ENCODE measurements at places on chromosomes 11 and 22. TPM values are rescaled to one million over a fixed set of nuclear protein-coding genes. Genes with fewer than 3 reads are reported as not detected.

RNF215 gene
- polyA plus RNA-seq = 22.2 TPM

- DNase-seq = no peak
Observed at GRCh38 chr11:116492600-116492999, 280.2 kb downstream of the BUD13 start.

BDNF gene
- polyA plus RNA-seq = 1.5 TPM

FOLR2 gene
- 8.7 TPM for polyA plus RNA-seq

SMC1B gene
- 0.23 TPM for polyA plus RNA-seq

- no peak for DNase-seq
Observed at GRCh38 chr22:18067121-18067520, 10.7 kb upstream of the PEX26 start.

ADM gene
- 6.4 TPM for polyA plus RNA-seq

- DNase-seq = no peak
Observed at GRCh38 chr22:22786301-22787115, 101.1 kb upstream of the IGLL5 start.

DNA sequence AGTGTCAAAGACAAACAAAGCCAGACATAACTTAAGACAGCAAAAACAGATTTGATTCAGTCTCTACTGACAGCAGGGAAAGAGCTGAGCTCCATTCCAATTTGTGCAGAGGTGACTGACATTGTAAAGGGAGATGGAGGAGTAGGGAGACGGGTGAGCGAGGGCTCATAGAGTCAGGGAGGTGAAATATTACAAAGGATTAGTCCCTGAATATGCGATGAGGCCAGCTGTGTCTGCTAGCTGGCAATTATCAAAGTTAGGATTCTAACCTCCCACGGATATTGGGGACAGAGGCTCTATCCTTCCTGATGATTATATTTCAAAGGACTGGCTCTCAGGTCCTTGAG lies 8.3 kb downstream of the PLAAT2 start:
- DNase-seq = no peak

DNA sequence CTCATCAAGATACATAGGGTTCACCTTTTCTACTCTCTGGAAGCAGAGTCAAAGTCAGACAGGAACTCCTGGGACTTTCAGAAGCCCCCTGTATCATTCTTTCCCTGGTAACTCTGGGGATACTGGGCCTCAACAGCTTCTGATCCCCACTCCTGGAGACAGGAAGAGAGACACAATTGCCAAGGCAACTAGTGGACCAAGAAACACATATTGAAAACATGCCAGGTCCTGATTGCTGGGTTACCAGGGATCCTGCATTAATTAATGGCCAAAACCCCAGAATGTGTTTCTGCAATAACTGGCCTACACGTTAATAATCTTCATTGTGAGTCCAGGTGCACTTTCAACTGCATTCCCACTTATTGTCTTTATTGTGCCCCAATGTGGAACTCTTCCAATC lies 260.8 kb upstream of the POU2AF2 start:
- no peak for DNase-seq

- DNase-seq = no peak
Observed at GRCh38 chr11:78802058-78802761, 227.5 kb upstream of the NARS2 start.

DNA sequence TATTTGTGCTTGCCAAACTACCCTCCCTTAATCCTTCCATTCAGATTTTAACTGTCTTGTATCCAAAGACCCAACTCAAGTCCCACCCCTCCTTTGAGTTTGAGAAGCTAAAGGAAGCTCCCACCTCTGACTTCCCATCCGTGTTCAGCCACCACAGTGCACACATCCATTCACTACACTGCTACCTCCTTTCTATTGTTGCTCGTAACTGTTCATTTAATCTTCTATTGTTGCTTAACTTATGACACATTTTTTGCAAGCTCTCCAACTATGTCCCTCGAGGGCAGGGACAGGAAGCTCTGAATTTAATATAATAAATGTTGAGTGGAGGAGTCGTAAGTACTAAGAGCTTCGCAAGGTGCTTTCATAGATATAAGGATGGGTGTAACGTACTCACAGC lies 10.4 kb downstream of the LARGE1 start:
- no peak for DNase-seq

MMP11 gene
- polyA plus RNA-seq = 13.3 TPM

LRRC32 gene
- polyA plus RNA-seq = 48.8 TPM

AGBL2 gene
- polyA plus RNA-seq = 10.7 TPM

- DNase-seq = no peak
Observed at GRCh38 chr11:72039856-72040401, 40.4 kb downstream of the NUMA1 start.

OR52I2 gene
- polyA plus RNA-seq = 0.03 TPM

- no peak for DNase-seq
Observed at GRCh38 chr22:28771195-28771791, 1.2 kb upstream of the CCDC117 start.

DNA sequence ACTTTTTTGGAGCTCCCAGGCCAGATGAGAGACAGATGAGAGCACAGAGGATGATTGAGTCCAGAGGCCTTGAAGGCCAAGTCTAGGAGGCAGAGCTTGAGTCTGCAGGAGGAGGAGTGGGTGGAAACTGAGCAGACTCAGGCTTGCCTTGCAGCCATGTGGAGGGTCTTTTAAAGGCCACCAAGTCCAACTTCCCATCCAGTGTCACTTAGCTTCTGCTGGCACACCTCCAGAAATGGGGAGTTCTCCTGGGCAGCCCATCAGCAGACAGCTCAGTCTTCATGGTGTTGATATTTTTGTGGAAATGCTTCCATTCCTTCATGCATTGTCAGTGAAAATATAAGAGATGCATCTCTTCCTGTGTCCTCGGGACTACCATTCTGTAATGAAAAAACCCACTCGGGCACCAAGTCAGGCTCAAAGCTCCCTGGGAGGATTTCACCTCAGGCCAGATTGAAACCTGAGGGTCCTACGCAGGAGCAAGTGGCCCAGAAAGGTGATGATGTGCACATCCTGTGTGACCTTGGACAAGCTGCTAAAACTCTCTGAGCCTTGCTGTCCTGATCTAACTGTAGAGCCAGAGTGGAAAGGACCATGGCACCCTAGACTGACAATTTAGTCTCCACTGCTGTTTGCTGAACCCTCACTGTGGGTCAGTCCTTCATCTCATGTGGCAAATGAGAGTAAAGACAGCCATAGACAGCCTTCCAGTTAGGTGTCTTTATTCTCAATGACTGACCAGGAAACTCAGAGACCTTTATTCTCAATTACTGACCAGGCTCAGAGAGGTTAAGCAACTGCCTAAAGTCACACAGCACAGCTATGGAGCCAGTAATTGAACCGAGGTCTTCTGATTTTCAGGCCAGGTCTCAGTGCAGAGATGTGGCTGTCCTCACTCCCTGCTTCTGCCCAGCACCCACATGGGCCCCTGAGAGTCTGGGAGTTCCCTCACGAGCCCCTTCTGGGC lies 2.9 kb upstream of the LRRC32 start:
- DNase-seq = no peak

DNA sequence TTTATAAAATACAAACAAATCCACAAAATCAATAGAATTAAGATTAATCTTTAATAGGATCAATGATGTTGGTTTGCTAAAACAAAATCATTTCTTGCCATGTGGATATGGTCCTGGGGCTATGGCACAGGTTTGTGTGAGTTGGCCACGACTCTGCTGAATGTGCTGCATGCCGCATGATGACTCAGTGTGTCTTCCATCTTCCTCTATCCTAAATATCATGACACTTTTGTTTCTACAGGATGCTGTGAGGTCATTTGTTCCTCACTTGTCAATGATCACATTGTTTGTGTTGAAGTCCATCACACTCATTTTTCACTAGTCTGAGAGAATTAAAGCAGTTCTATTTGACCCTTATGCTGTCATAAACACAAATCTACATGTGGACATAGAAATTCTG lies 167.2 kb upstream of the ZBED5 start:
- no peak for DNase-seq

OR52A1 gene
- 0.02 TPM for polyA plus RNA-seq

DNA sequence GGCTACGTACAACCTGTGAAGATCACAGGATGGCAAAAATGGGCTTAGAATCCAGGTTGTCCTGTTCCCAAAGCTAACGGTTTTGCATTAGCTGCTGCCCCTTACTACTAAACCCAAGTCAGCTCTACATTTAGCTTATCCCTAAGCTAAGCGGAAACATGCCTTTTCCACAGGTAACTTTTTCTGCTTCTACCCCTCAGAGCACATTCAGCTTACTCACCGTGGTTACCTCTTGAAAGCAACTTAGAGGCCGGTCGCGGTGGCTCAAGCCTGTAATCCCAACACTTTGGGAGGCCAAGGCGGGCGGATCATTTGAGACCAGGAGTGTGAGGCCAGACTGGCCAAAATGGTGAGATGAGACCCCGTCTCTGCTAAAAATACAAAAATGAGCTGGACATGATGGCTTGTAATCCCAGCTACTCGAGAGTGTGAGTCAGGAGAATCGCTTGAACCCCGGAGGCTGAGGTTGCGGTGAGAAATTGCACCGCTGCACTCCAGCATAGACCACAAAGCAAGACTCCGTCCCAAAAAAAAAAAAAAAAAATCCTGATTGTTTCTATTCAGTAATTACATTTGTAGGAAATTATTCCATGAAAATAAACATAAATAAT lies 790 bp upstream of the TMEM41B start:
- DNase-seq = no peak

DNA sequence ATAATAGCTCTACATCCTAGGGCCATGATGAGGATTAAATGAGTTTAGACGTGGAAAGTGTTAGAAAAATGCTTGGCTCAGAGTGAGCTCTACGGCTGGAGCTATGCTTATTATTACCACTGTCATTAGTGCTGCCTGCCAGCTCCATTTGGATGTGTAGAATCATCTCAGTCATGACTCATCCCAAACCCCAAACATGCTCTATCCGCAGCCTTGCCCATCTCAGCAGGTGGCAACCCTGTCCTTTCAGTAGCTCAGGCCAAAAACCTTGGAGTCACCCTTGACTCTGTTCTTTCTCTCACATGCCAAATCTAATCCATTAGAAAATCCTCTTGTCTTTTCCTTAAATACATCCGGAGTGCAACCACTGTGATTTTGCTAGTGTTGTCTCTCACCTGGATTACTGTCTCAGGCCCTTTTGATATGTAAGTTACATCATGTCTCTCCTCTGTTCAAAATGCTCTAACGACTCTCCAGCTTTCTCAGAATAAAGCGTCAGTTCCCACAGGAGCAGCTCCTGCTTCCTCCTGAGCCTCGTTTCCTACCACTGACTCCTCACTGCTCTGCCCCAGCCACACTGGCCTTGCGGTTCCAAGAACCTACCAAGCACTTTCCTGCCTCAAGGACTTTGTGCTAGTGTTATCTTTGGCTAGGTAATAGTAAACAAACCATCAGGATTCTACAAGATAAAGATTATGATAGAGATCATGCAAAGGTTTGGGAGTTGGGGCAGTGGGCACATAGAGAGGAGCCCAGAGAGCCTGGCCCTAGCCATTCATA lies 10.5 kb upstream of the CHRM1 start:
- DNase-seq = no peak

- DNase-seq = no peak
Observed at GRCh38 chr11:65553301-65554001, 4.7 kb downstream of the LTBP3 start.

- no peak for DNase-seq
Observed at GRCh38 chr11:65478388-65479183, 20.3 kb upstream of the MALAT1 start.

NLRP14 gene
- polyA plus RNA-seq = 0.83 TPM

MMP20 gene
- not detected for polyA plus RNA-seq

GRCh38 chr22:43996170-43996980 lies 27.7 kb upstream of the PARVB start:
- peak; percentile 41 for DNase-seq

CARD18 gene
- not detected for polyA plus RNA-seq

GRCh38 chr22:40404251-40405177 lies 34.1 kb downstream of the SGSM3 start:
- DNase-seq = no peak

C11orf54 gene
- 142 TPM for polyA plus RNA-seq

PAMR1 gene
- polyA plus RNA-seq = 4.3 TPM

ARRB1 gene
- 22.5 TPM for polyA plus RNA-seq

GRCh38 chr22:32615874-32616564 lies 141.4 kb downstream of the FBXO7 start:
- DNase-seq = peak; percentile 55

CDK2AP2 gene
- 32.8 TPM for polyA plus RNA-seq

- no peak for DNase-seq
Observed at GRCh38 chr22:42375982-42376381, 56.2 kb downstream of the NFAM1 start.

DNA sequence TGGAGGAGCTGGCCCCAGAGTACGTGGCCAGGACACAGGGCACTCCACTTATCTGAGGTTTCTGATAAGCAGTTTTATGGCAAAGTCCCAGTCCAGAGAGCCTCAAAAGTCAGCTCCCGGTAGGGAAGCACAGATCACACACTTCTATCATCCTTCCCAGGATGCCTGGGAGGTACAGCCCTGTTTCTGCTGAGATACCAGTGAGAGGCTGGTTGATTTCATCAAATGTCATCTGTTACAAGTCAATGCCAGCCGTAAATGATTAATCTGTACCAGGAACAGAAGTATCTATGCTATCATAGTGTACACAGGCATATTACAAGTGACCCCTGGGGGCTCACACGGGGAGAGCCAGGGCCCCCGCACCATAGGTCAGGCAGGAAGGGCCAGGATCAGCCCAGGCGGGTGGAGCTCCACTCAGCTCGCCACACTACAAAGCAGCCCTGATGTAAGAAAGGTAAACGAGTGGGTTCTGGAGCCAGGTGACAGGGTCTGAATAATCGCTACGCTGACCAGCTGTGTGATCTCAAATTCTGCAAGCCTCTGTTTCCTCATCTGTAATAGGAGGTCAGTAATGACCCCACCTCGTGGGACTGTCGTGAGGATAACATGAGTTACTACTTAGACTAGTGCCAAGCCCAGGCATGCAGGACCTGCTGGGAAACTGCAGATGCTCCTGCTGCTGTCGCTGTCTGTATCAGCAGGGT lies 17.6 kb downstream of the PLA2G6 start:
- no peak for DNase-seq

DNA sequence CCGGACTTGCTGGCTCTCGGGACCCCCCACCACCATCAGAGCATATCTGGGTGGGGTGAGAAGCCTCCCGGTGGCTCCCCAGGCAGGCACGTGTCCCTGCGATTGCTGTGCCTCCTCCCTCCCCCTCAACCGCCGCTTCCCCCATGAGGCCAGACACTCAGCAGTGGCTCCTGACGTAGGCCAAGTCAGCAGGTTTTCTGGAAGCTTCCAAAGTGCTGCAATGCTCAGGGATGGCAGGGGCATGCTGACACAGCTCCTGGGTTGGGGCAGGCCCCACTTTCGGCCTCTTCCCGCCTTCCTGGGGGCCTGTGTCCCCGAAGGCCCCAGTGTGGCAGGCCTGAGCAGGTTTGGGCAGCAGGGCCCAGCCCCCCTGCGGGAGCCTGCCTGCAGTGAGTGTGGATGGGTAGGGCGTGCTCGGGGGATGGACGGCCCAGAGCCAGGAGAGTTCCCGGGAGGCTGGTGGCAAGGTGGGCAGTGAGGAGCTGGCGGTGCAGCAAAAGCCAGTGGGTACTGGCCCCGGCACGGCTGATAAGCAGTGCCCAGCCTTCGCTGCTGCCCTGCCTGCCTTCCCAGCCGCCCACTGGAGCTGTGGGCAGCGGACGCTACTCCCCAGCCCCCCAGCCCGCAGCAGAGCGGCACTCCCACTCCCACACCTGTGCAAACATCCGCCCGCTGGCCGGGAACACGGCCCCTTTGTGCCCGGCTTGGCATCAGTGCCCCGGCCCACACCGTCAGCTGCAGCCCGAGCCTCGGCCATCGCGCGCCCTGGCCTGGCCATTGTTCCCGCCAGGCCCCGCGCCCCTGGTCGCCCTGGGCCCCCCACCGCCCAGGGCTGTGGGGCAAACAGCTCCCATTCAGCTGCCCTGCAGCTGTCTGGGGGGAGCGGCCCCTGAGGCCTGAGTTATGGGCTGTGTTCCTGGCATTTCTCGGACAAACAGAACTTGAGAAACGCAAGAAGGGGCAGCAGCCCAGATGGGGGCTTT lies 125.0 kb downstream of the KCNQ1OT1 start:
- no peak for DNase-seq

- no peak for DNase-seq
Observed at GRCh38 chr11:117259417-117259816, 26.9 kb downstream of the RNF214 start.
